ENCODE measurements at places on chromosomes 1 and 21. TPM values are rescaled to one million over a fixed set of nuclear protein-coding genes. Genes with fewer than 3 reads are reported as not detected.

The MGST3 gene
- 42.1 TPM for total RNA-seq

DNA sequence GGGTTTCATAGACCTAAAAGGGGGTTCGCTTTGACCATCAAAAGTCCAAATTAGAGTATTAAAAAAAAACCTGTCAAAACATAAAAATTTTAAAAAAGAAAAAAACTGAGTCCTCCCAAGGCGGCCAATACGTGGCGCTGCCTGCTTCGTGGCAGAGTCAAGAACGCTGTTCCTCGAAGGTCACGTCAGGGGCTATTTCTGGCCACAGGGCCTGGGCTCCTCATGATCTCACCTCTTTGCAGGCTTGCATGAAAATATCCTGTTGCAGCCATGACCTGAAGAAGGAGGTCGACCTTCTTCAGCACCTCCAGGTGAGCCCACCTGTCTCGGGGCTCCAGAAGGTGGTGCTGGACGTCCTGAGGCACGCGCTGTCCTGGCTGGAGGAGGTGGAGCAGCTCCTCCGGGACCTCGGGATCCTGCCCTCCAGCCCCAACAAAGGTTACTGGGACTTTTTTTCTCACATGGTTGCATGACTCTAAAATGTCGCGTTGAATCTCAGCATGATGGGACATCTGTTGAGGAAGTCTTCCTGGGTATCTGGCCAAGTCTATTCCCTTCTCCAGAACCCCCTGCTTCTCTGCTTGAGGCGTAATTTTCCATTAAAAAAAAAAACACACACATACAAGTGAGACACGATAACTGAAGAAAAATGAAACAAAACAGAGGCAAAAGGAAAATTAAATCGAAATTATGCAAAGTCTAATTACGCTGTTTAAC lies 80.4 kb upstream of the EFHD2 start:
- H3K4me3 ChIP-seq: no peak overlapping the region
- peaks cover 6% of the 10 kb centered on the region for H3K36me3 ChIP-seq
- H3K4me1 ChIP-seq: peaks cover 11% of the 10 kb centered on the region
- no peak overlapping the region for H3K27ac ChIP-seq
- DNase-seq: no peak
- peaks cover 30% of the 10 kb centered on the region for H3K27me3 ChIP-seq

DNA sequence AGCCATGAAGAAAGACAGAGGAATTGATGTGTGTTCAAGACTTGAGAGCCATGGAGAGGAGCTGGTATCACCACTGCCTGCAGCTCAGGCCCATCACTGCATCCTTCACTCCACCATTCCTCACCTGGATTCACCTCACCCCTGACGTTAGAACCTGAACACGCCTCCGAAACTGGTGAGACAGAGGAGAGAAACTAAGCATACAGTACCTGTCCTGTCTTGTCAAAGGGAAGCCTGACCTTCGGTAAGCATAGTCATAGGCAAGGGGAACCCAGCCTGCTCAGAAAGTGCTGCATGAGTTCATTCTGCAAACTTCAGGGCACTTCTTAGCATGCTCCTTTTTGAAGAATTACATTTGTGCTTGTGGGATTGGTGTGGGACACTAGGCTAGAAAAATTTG lies 425.8 kb downstream of the DSCAM start:
- no peaks in the 10 kb centered on the region for H3K36me3 ChIP-seq
- no peak for DNase-seq
- H3K27me3 ChIP-seq: no peaks in the 10 kb centered on the region
- no peak overlapping the region for H3K4me3 ChIP-seq

DNA sequence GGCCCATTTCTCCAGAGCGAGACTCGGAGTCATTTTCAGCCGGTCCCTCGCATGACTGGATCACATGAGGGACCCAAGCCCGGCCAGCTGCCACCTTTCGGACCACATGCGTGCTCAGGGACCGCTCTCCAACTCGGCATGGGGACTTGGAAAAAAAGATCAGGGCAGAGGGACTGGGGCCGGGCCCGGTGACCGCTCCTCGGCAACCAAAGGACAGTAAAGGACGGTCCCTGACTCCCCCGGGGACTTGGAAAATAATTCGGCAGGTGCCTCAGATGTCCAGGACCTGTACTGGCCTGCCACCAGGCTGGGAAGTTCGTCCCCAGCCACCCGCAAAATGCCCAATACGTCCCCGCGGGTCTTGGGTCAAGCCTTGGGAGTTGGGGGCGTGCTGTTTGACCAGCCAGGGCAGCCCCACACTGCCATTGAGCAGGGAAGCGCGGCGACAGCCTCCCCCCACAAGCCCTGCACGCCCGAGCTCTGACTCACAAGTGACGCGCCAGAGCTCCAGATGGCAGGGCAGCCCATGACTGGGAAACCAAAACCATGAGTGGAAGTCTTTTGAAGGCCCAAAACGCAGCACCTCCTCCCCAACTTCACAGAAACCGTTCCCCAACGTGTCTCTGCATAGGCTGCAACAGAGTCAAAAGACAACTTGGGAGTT lies 134.5 kb downstream of the LIPI start:
- no peaks in the 10 kb centered on the region for H3K36me3 ChIP-seq
- DNase-seq: no peak
- H3K27ac ChIP-seq: no peak overlapping the region
- H3K4me1 ChIP-seq: no peaks in the 10 kb centered on the region

GRCh38 chr1:210369425-210369824 lies 40.7 kb downstream of the HHAT start:
- no peak overlapping the region for H3K27ac ChIP-seq
- no peaks in the 10 kb centered on the region for H3K27me3 ChIP-seq
- DNase-seq: no peak
- peaks cover 13% of the 10 kb centered on the region for H3K36me3 ChIP-seq

GRCh38 chr1:207815913-207816291 lies 64.0 kb downstream of the CD46 start:
- peaks cover 17% of the 10 kb centered on the region for H3K36me3 ChIP-seq
- no peak for DNase-seq
- peak overlapping the region; percentile 84 for H3K27ac ChIP-seq
- peaks cover 52% of the 10 kb centered on the region for H3K4me1 ChIP-seq

Data from T-helper 17 cell (primary cell).